Aorta (tissue), 5 donors: ENCODE measurements at places on chromosomes 11 and 22.

DNA sequence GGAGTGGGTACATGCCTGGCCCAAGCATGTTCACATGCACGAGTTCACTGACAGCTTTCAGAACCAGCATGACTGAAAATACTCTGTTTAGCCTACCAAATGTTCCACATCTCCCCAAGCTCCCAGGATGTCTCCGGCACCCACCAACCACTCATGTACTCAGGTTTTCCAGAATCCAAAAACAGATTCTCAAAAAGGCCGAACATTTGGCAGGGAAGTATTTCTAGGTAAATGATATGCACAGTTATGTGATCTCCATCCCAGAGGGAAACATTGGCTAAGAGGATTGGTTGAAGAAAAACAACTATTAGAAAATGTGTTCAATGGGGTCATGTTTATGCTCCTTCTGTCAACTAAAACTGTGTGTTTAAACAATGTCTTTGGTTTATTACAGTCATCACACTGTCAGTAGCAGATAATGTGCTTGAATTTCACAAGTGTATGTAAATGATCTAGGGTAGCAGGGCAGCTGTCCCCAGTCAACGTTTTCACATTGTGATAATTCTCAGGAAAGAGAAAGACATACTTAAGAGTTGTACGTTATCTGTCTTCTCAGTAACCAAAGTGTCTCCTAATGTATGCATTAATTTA, 52.3 kb downstream of the BARX2 start:
- DNase-seq, result no peak

DNA sequence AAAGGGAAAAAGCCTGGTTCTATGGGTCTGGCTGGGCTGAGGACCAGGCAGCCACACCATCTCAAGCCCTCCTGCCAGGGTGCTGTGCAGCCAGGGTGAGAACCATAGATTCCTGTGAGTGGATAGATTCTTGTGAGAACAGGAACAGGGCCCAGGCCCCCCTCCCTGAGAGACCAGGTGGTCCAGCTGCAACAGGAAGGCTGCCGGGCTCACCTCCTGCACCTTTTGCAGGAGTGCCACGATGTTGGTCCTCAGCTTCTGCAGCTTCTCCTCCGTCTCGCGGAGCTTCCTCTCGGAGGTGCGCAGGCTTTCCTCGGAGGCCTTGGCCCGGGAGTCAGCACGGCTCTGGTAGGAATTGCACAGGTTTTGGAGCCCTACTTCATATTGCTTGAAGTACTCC, 40.8 kb downstream of the MORC2 start:
- DNase-seq, result no peak

DNA sequence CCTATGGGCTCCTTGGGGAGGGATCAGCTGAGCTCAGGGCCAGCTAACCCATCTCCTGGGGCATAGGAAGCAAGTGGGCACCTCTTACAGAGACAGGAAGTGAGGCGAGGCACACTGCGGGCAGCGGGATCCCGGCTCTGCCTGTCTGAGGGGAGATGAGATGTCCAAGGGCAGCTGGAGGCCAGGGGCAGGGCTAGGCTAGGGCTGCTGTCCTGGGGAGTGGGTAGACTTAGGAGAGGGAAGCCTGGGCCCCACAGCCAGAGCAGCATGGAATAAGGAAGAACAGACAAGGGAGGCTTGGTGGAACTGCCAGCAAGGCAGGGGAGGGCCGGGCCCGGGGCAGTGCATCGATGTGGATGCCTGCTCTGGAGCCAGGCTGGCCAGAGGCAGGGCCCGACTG, 76.3 kb downstream of the MORC2 start:
- DNase-seq, result no peak

GRCh38 chr11:107669191-107669740, 42.6 kb downstream of the SLN start:
- no peak for DNase-seq

GRCh38 chr22:26431261-26431995, 2.4 kb downstream of the ASPHD2 start:
- no peak for DNase-seq

DNA sequence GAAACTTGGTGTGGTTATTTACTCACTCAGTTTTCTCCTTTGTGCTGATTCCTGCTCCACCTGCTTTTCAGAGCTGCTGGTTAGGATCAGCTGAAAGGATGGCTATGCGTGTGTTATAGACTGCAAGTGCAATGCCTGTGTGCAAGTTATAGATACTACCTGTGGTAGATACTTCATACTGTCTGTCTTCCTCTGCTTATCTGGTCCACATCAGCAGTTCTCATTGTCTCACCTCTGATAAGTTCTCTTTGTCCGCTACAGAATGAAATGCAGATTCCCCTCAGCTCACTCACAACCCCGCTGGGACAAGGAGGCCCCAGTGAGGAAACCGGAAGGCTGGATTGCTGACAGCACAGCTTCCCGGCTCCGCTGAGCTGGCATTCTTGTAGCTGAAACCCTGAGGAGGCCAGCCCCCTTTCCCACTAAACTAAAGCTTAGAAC, 37.5 kb upstream of the LYVE1 start:
- DNase-seq, result peak; percentile 83
